ENCODE measurements at places on chromosomes 13 and 19.

- no peak for DNase-seq
Measured at GRCh38 chr13:109968876-109969577, 182.6 kb upstream of the IRS2 start.

DNA sequence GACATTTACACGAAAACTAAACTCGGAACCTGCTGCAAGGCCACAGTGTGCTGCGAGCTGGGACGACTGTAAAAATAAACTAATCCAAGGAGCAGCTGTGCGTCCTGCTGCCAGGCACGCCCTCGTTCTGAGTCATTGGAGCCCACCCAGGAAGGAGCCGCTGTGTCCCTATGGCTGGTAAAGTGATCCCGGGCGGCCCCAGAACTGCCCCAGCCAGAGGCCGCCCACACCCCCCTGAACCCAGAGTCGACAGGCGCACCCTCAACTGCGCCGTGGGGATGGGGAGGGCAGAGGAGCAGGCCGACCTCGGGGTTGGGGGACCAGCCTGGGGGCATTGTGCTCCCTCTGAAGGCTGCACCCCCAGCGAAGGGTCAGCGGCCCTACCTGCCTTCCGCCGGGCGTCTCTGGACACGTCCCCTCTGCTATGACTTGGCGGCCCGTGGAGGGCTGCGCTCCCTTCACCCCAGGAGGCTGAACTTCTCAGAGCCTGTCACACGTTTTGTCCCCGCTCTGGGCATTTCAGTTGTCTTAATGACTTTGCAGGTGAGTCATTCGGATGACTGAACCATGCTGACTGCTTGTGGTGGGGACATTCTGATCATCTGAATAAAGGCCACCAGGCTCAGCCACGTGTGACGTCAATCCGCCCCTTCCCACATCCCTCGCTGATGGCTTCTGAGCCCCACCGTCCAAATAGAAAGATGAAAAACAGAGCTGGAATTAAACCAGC is 42.7 kb downstream of the ADPRHL1 start:
- no peak for DNase-seq

DNA sequence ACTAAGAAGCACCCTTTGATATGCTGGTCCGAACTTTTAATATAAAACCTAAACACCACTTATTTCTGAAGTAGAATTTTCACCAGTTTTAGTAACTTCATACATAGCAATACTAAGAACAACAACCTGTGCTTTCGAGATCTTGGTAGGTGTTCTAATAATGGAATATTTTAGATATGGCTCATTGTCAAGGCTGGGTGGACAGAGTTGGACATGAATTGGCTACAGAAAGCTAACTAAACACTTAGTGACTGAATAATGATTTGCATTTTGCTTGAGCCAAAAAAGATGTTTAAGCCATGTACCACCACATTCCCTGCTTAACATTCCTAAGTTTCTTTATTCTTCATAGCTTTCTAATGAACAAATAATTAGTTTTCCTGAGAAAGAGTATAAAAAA is 344.3 kb upstream of the SGCG start:
- no peak for DNase-seq

GRCh38 chr19:6092329-6093286 is 17.7 kb downstream of the RFX2 start:
- DNase-seq, result no peak

- no peak for DNase-seq
Measured at GRCh38 chr19:12244370-12244769, 50.3 kb downstream of the ZNF44 start.

DNA sequence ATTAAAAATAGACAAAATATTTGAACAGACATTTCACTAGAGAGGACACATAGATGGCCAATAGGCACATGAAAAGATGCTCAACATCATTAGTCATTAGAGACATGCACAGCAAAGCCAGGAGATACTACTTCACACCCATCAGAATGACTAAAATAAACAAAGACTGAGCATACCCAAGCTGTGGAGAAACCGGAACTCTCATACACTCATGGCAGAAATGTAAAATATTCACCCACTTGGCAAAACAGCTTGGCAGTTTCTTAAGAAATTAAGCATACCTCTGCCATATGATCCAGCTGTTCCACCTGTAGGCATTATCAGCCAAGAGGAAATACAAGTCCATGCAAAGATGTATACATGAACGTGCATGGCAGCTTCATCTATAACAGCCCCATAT is 213.4 kb downstream of the TSHZ3 start:
- no peak for DNase-seq

- peak; percentile 8 for DNase-seq
Measured at GRCh38 chr19:8655340-8655709, 24.9 kb downstream of the NFILZ start.

DNA sequence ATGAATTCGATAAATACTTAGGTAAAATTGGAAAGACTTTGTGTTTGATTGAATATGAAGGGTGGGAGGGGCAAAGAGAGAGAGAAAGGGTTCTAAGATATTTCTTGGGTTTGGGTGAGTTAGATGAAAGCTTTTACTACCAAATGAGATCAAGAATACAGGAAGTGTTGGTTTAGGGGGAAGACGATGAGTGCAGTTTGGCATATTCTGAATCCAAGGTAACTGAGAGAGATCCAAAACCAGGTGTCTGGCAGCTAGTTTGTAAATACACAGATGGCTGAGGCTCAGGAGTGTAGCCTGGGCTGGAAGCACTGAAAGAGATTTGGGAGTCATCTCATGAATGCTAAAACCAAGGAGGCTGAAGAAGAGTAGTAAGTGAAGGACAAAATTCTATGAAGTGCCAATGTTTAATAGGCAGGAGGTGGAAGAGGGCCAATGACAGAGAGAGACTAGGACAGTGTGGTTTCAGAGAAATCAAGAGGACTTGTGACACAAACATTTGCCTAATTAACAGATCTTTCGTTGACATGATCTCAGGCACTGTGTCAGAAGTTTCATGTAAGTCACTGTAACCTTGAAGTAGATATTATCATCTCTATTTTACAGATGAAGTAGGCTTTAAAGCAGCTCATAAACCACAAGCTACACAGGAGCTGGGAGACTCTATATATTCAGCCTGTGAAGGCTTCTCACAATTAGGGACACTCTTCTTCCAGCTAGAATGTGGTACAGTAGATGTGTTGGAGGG is 70.2 kb upstream of the ZDHHC20 start:
- DNase-seq, result no peak

DNA sequence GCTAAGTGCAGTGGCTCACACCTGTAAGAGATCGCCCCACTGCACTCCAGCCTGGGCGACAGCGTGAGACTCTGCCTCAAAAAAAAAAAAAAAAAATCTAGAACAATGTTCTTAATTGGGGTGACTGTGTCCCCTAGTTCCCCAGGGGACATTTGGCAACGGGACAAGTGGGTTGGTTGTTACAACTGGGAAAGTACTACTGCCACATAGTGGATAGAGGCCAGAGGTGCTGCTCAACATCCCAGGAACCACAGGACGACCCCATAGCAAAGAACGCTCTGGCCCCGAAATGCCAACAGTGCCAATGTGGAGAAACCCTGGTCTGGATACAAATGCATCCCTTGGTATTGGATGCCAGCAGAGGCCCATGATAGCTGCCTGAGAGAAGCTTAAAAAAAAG is 11.8 kb downstream of the NLRP12 start:
- DNase-seq, result no peak

GRCh38 chr13:100636004-100636403 is 38.6 kb downstream of the TMTC4 start:
- no peak for DNase-seq
